NCI-H1092 (cell line): ENCODE measurements at places on chromosomes 5 and 9.
A peak's percentile ranks its signal among the peaks of the same experiment; 100 is the strongest.

- no peak for DNase-seq
Measured at GRCh38 chr9:103985077-103985476, 109.0 kb upstream of the SMC2 start.

DNA sequence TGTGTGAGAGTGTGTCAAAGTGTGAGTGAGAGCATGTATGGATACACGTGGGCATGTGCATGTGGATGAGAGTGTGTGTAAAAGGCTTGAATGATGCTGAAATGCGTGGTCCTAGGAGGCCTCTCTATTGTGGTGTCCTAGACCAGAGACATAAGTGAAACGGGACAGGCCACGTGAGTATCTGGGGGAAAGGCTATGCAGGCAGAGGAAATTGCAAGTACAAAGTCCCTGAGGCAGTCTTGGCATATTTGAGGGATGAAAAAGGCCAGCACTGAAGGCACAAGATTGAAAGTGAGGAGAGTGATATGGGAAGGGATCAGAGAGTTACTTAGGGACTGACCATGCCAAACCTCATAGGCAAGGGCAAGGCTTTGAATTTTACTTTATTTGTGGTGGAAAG lies 67.2 kb upstream of the CCDC152 start:
- no peak for DNase-seq

- DNase-seq = no peak
Measured at GRCh38 chr9:126275386-126276001, 51.1 kb upstream of the MVB12B start.

- no peak for DNase-seq
Measured at GRCh38 chr5:135249658-135250057, 149.4 kb downstream of the MACROH2A1 start.

GRCh38 chr5:173327948-173328843 lies at the start of gene STC2:
TSS of gene STC2 (minus strand) at chr5:173328414. CDS start at chr5:173328193, 221 bp downstream.
- DNase-seq = peak; percentile 22

GRCh38 chr9:110111868-110112267 lies 96.1 kb downstream of the C9orf152 start:
- no peak for DNase-seq

- no peak for DNase-seq
Measured at GRCh38 chr9:132404228-132404881, 2.3 kb downstream of the TTF1 start.

- no peak for DNase-seq
Measured at GRCh38 chr9:70567511-70567910, 153.1 kb upstream of the KLF9 start.

DNA sequence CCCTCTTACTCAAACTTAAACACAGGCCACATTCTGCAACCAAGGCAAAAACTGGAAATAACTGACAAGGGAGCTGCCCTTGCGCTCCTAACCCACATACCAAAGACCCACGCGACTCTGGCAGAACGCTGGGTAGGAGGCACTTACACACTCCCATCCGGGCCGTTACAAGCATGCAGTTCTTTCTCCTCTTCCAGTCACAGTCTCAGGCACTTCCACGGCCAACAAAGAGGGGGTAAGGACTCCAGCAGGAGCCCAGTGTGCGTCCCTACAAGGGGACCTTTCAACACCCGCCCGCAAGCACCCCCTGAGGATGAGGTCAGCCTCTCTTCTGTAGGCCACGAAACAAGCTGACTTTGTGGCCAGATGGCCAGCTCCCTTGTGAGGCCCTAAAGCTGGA lies 57.4 kb downstream of the SERINC5 start:
- DNase-seq = no peak

DNA sequence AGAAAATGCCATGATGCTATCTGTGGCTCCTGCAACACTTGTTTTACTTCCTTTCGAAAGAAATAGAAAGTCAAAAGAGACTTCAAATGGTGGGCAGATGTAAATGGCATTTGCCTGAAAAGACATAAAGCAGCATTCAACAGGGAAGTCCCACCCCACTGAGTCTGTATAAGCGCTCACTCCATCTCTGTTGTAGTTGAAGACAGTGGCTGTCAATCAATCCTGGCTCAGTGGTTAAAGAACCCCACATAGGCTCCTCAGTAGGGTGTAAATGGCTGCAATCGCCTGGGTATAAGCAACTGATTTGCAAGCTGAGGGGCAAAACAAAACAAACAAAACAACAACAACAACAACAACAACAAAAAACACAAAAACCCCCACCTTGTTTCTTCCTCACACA lies 158.7 kb downstream of the EFNA5 start:
- no peak for DNase-seq

DNA sequence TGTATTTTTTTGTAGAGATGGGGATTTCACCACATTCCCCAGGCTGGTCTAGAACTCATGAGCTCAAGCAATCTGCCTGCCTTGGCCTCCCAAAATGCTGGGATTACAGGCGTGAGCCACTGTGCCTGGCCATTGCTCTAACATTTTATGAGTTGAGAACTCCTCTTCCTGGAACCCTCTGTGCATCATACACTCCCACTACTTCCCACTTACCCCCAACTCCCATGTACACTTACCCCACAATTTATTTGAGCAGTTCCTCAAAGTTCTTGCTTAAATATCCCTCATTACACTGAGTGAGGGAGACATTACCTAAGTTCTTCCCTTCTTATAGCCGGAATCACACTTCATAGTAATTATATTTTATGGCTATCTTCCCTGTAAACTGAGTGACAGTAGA lies 42.9 kb upstream of the GALNT10 start:
- no peak for DNase-seq

DNA sequence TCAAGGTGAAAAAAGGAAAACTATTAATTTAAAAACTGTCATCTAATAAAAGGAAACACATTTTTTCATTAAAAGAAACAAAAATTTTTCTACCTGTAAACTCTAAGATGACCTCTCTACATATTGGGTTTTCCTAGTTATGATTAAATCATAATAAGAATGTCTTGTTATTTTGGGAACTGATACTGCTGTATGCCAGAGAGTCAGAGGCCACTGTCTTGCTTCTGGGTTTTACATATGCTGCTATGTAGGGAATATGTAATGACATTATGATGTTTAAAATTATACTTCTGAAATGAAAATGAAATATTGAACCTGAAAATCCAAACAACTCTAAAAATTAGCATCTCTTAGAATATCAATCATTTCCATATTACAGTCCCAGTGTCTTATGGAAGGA lies 63.7 kb downstream of the FEM1C start:
- no peak for DNase-seq

DNA sequence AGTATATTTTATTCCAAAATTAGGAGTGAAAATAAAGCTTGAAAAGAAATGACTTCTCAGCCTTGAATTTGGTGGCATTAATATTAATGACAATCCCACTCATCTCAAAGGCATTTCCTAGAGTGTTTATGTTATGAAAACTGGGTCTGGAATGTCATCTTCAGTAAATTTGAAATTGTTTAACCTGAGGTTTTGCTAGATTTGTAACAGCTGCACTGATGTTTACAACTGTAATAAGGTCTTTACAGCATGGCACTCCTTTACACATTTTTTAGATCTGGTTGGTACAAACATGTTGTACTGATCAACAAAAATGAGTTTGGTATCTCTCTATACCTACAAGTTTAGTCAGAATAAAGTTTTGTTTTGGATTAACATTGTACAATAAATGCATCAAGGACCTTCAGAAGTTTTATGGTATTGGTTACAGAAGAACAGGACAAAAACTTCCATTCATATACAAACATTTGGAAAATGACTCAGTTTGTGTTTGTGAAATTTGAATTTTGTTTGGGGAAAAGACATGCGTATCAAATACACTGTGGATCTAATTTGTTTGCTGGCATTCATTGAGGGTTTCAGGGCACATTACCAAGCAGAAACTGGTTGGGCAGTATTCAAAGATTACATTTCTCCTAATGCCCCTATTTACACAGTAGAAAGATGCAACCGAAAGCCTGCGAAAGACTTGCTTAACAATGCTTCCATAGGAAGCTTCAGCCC lies 11.6 kb downstream of the FANCC start:
- no peak for DNase-seq

GRCh38 chr9:78236551-78236910 lies 656 bp downstream of the CEP78 start:
- DNase-seq = no peak

DNA sequence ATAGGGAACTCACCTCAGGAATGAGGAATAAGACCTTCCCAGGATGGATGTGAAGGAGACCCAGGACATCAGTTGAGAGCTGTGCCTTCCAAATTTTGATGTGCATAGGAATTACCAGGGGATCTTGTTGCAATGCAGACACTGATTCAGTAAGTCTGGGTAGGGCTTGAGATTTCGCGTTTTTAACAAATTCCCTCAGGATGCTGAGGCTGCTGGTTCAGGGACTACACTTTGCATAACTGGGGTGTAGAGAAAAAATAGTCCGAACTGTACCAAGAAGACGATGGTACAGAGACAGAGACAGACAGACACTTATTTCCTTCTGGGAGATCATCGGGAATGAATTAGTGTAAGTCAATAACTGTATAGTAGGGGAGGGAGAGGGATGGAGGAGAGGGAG lies 82.3 kb upstream of the FREM1 start:
- no peak for DNase-seq

- DNase-seq = no peak
Measured at GRCh38 chr5:59560553-59560952, 333.0 kb downstream of the PDE4D start.

GRCh38 chr5:67188274-67189078 lies 8.1 kb downstream of the CD180 start:
- DNase-seq = no peak

GRCh38 chr5:131150408-131150807 lies 14.6 kb downstream of the HINT1 start:
- DNase-seq = no peak

DNA sequence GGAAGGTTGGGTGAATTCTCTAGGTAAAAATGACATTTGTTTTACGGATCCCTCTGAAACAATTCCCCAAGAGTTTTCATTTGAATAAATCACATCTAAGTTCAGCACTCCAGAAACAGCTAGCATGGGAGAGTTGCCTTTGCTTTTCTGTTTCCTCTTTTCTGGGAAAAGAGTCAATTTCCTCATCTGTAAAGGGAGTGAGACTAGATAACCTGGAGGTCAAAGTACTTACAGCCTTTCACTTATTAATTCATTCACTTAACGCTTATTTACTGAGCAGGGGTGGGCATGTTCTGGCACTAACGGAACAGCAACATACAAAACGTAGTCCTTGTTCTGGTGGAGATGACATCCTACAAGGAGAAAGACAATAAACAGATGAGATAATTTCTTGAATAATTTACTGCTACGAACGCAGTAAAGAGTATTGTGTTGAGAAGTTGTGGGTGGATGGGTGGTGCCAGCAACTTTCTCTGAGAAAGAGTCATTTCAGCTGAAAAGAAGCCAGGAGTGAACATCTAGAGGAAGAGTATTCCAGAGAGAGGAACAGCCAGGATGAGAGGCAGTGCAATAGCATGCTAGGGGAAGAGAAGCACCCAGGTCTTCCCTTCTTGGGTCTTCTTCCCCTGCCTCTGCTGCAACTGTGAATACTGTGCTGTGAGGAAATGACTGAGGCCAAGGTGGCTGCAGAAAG lies 335.6 kb downstream of the ZSWIM6 start:
- no peak for DNase-seq

DNA sequence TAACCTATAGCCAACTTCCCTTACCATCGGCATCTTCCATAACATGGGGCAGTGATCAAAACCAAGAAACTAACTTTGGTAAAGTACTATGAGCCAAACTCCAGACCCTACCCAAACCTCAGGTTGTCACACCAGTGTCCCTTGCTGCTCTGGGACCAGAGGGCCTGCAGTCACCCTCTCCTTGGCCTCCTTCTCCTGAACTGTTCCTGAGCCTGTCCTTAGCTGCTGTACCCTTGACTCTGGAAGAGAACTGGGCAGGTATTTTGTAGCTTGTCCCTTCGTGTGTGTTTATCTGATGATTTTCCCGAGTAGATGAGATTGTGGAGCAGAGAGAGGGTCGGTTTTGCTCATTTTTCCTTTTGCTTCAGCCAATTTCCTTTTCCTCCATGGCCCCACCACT lies 240.4 kb downstream of the SYK start:
- DNase-seq = no peak

- DNase-seq = no peak
Measured at GRCh38 chr5:177494346-177495195, 2.8 kb downstream of the PDLIM7 start.

DNA sequence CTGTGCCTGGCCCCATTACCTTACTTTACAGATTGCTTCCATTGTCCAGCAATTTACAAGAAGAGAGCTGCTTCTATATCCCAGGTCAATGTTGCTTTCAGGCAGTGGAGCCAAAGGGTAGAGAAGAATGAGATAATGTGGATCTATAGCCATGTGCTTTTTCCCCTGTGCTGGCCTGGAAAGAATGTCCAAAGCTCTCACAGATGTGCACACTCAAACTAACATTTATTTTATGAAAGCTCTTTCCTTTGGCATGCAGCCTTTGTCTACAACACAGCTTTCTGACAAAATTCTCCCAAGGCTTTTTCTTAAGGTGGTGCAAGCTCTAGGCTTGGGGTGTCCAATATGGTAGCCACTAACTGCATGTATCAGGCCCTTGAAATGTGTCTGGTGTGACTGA lies 217.3 kb downstream of the LRRC70 start:
- DNase-seq = no peak

- DNase-seq = no peak
Measured at GRCh38 chr5:54004697-54005096, 305.7 kb downstream of the ARL15 start.

DNA sequence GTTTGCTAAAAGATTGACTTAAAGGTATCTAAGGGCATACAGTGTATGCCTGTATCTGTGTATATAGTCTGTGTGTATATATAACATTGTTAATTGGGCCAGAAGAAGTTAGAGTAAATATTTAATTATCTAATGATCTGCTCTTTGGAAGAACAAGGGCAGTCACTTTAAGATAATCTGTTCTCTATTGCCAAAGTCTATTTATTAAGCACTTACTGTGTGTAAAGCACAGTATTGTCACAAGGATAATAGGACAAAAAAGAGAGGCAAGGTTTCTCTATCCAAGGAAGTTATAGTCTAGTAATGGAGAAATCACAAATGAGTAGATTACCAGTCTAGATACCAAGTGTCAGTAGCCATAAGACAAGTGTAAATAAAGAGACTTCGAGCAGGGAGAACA lies 51.5 kb downstream of the SV2C start:
- DNase-seq = no peak
